ENCODE measurements at places on chromosomes 12 and 14.

- DNase-seq = no peak
Observed at GRCh38 chr12:48053122-48053521, 48.8 kb upstream of the COL2A1 start.

GRCh38 chr14:86083616-86084015, 553.7 kb downstream of the FLRT2 start:
- no peak for DNase-seq

- DNase-seq = no peak
Observed at GRCh38 chr12:6373022-6373787, 2.2 kb downstream of the SCNN1A start.

GRCh38 chr14:65433646-65434045, 21.1 kb downstream of the FUT8 start:
- DNase-seq = no peak

DNA sequence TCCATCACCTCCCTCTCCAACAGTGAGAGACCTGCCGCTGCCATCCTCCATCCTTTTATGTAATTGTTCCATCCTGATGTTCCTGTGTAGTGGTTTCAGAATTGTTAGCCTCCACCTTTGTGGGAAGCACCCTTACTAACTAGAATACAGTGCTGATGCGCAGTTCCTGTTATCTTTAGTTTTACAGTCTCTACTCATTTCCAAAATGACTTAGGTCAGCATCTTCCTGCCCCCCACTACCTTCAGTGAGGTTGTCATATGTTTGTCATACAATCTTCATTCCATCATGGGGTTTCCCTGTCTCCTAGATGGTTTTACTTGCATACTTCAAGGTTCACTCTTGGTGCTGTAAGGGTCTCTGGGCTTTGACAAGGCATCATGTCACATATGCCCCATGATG, 69.8 kb downstream of the EML1 start:
- DNase-seq = no peak

GRCh38 chr12:24845615-24846014, 103.3 kb downstream of the BCAT1 start:
- no peak for DNase-seq

GRCh38 chr12:91920276-91920675, 225.4 kb downstream of the BTG1 start:
- no peak for DNase-seq

GRCh38 chr14:61219673-61220072, 61.5 kb downstream of the TMEM30B start:
- no peak for DNase-seq

DNA sequence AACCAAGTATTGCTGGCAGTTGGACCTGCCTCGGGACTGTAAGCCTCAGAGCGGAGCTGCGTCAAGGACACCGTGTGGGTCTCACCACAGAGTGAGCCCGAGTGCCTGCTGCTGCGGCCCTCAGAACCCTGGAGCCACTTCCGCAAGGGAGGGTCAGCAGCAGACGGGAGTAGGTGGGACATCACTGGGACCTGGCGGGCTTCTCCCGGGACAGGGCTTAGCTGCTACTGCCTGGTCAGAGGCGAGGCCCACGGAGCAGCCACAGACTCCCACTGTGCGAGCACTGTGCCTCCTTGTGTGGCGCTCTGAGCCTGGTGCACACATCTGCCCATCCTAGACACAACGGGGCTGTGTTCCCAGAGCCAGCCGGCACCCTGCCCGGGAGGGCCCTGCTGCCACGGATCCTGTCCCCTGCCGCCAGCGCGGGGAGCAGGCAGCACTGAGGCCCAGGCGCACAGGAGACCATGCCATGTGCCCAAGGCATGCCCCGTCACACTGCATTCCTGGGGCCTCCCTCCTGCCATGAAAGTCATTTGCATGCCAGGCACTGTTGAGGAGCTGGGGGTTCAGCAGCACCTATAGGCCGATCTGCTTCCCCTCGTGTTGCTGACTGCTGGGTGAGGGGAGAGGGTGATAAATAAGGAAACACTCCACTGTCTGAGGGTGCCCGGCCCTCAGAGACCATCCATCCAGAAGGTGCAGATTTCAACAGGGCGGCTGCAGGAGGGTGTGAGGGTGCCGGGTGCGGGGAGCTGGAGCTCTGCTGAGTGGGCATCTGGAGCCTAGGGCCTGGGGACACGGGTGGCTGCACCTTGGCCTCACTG, 10.0 kb downstream of the HIP1R start:
- no peak for DNase-seq

All from activated T-helper 1 cell treated with anti-CD3 and anti-CD28 coated beads, Interleukin-2, amount 50 U/mL, for 16 hours (primary cell).